Calu3 (cell line): ENCODE measurements at places on chromosomes 5 and 9. TPM values are rescaled to one million over a fixed set of nuclear protein-coding genes. Genes with fewer than 3 reads are reported as not detected.

CTNNA1 gene
- total RNA-seq = 623 and 734 TPM in 2 replicates

EPB41L4B gene
- total RNA-seq = 4.6 and 5.8 TPM in 2 replicates

- DNase-seq = no peak
Measured at GRCh38 chr9:7762600-7762999, 37.0 kb downstream of the DMAC1 start.

DNA sequence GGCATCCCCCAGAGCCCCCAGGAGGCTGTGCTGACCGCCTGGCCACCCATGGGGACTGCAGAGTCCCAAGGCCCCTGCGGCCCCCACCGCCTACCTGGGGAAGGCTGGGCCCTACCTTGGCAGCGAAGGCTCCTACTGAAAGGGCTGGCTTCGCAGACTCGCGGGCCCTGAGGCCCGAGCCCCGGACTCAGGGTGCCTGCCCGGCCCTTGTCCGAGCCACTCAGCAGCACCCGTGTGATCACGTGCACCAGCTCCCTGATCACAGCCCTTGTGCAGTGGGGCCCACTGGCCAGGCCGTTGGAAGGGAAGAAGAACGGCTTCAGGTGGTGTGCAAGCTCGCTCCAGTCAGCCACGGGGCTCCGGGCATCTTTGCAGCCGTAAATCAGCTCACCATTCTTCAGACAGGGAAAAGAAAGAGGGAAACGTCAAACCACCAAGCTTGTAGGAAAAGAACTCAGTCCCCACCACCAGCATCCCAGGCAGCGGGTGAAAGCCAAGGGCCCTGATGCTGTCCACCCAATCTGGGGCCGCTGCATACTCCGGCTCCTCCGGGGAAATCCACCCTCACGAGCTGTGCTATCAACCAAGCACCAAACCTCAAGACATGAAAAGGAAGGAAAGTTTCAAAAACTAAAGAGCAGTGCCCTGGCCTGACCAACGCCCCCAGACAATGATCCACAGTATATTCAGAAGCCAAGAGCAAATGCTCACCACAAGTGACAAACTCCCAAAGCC, 31.9 kb downstream of the IPPK start:
- no peak for DNase-seq

GRCh38 chr9:23307731-23308513, 518.1 kb downstream of the ELAVL2 start:
- DNase-seq = no peak

- DNase-seq = no peak
Measured at GRCh38 chr5:72282878-72283277, 37.2 kb downstream of the MRPS27 start.

GRCh38 chr5:119537704-119538103, 85.4 kb downstream of the HSD17B4 start:
- DNase-seq = peak; percentile 25

DNA sequence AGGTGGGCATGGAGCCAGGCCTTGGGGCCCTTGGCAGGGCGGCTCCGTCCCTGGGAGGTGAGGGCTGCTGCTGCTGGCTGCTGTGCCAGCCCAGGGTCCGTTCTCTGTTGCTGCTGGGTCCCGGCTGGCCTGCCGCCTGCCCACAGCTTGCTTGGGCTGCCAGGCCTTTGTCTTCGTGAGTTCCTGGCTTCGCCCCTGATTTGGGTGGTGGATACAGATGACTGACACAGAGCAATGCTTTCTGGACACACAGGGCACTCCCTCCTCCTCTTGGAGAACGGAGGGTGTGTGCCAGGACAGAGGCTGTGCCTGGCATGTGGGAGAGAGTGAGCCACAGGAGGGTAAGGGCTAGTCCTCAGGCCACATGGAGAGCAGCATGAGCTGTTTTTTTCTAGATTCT, 166.1 kb downstream of the MACROH2A1 start:
- no peak for DNase-seq

CDC20B gene
- not detected in 2 replicates for total RNA-seq

DNA sequence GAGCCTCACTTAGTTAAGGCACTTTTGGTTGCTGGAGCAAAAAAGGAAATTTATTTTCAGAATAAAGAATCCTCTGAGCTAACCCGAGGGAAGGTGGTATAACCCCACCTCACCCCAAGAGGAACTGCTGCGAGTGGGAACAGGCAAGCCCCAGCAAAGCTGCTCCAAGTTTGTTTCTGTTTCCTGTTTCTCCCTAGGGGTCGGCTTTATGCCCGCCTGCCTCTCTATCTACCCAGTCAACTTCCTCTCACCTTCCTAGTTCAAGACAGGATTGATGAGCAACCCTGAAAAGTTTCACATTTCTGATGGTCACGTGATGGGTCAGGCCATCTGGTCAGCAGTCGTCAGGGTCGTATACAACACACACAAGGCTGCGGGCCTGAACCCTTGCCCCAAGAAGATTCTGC, 31.1 kb downstream of the TRIO start:
- DNase-seq = no peak

- no peak for DNase-seq
Measured at GRCh38 chr9:133050142-133050541, 11.6 kb upstream of the CEL start.

DNA sequence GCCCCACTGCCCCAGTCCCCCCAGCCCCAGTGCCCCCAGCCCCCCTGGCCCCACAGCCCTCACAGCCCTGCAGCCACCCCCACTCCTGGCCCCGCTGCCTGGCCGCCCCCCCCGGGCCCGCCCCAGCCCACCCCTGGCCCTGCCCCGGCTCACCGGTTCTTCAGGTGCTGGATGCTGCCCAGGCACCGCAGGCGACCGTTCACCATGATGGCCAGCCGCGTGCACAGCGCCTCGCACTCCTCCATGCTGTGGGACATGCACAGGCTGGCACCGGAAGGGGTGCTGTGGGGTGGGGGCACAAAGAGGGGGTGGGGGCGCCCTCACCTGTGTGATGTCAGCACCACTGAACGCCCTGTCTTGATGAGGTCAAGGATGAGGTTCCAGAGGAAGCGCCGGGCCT, 12.8 kb upstream of the CLIC3 start:
- DNase-seq = no peak

GRCh38 chr5:68995845-68996545, 97.8 kb upstream of the SLC30A5 start:
- DNase-seq = no peak

DNA sequence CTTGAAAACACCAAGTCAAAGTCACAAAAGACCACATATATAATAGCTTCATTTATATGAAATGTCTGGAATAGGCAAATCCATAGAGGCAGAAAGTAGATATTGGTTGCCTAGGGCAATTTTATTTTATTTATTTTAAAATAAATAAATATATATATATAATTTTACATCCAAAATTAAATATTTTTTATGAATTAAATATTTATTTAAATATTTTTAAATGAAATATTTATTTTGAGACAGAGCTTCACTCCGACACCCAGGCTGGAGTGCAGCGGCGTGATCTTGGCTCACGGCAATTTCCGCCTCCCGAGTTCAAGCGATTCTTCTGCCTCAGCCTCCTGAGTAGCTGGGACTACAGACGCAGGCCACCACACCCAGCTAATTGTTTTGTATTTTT, 58.9 kb upstream of the ATG10 start:
- no peak for DNase-seq

CTXN3 gene
- not detected in 2 replicates for total RNA-seq

GRCh38 chr5:1262381-1262780, 32.5 kb downstream of the TERT start:
- no peak for DNase-seq

DNA sequence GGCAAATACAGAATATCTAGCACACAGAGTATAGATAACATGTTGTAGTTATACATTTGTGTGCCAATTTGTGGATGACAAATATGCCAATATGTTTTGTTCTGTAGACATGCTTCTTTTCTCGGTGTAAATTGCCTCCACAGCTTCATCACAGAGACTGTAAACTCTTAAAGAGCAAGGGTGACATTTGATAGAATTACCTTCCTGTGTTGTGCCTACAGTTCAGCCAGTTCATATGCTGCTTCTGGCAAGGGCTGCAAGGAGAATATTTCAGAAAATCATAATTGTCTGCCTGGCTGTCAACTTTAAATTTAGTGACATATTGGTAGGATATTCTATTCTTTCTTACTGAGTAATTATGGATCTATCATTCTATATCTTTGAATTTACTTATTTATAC, 155.1 kb downstream of the MAT2B start:
- DNase-seq = no peak

CORO2A gene
- 24.3 and 30.6 TPM in 2 replicates for total RNA-seq

GRCh38 chr5:173318881-173319620, 9.2 kb downstream of the STC2 start:
- no peak for DNase-seq

DNA sequence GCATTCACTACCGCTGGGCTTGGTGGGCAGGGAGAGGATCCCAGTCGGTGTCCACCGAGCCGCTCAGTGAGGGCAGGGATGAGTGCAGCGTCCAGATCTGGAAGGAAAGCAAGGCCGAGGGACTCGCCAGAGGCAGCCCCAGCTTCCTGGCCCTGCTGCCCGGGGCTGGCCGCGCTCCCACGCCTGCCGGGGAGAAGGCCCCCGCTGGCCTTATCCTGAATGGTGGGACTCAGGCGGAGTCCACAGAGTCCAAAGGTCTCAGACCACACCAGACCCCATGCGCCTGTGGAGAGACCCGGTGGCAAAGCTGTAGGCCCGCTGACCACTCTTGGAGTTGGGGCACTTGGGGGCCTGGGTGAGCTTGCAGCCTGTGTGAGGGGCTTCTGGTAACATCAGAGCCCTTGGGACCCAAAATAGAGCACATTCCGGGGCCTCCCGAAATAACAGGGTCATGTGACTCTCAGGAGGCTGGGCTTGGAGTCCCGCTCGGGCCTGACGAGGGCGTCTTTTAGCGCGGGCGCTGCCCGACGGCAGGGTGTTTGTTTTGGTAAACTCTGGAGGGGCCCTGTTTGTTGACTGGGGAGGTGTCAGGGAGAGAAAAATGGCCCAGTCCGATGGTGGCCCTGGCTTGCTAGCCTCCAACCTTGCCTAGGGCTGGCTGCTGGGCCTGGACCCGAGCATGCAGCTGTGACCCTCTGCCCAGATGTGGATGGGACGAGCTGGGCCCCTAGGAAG, 2.8 kb downstream of the RXRA start:
- DNase-seq = no peak

DNA sequence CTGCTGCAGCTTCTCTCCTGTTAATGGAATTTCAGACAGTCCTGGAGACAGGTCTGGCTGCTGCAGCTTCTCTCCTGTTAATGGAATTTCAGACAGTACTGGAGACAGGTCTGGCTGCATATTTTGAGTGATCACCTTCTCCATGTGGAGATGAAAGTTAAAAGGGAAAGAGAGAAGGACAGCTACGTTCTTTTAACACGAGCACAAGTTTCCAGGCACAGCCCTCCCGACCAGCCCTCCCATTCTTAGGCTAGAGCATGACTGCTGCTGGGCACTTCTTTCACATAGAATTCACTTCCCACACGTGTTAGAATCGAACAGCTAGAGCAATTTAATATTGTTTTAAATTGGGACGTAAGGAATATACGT, 133.3 kb upstream of the DMRT1 start:
- DNase-seq = no peak

NUP214 gene
- total RNA-seq = 47.6 and 50.0 TPM in 2 replicates

- DNase-seq = no peak
Measured at GRCh38 chr9:33697171-33697570, 98.2 kb upstream of the PRSS3 start.

HSPB3 gene
- total RNA-seq = not detected in 2 replicates

DNA sequence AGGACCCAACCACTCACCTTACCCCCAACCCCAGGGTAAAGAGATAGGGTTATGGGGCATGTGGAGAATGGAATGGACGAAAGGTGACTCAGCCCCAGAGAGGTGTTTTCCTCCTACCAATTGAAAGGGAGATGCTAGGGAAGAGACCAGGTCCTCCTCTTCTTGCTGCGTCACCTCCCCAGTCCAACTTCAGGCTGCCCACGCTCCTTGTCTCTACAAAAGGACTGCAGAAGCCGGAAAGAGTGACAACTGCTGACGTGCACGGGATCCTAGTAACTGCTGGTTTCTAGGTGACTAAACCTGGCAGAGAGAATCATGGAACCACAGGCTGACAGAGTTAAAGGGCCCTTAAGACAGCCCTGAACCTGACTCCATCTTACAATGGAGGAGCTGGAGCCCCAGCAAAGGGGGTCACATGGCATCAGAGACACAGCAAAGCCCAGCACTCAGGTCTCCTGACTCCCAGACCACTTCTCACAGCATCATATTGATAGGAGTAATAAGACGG, 2.2 kb downstream of the GPX3 start:
- DNase-seq = no peak

DNA sequence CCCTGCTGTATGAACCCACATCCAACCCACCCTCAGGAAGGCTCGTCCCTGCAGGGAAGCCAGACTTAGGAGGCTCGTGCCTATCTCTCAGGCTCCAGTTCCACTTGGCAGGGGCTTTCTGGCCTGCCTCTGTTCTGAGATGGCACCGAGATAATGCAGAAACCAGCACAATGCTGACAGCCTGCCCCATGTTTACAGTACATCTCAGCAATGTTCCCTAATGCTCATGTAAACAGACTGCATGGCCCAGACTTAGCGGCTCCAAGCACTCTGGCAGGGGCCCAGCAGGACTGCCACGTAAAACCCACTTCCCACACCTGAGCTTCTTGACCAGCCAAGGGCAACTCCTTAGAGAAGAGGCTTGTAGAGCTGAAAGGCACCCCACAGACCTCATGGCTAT, 499.5 kb upstream of the BRINP1 start:
- DNase-seq = no peak

DNA sequence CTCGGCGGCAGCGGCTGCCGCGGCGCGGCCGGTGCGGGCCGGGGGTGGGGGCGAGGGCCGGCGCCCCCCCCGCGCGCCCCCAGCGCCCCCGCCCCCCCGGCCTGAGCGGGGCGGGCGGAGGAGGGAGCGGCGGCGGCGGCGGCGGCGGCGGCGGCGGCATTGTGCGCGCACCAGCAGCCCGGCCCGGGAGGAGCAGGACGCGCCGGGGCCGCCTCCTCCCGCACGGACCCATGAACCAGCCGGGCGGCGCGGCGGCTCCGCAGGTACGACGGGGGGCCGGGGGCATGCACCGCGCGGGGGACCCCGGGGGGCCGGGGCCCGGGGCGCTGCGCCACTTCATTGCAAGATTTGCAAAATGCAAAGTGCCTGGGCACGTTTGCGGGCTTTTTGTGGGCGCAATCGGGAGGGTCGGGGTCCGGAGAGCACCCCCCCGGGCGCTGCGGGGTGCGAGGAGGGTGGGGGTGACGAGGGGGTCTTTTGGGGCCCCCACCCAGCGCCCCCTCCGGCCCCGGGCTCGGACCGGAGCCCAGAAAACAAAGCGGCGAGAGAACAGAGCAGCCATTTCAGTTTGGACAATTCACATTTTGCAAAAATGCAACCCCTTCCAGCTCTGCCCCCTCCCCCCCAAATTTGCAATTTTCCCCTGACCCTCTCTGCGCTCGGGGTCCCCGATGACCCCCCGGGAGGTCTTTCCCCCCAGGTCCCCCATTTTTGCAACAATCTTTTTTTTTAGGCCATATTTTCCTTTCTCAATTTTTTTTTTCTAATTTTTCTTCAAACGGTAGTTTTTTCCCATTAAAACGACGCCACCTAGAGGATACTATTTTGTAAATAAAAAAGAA, at the start of gene ZNF618:
Gene ZNF618 (plus strand): TSS at position 159 of the 842 bp plus-strand sequence. CDS start 72 bp downstream, at position 231.
- peak; percentile 33 for DNase-seq

HNRNPH1 gene
- 765 and 870 TPM in 2 replicates for total RNA-seq

TLX3 gene
- total RNA-seq = 6.0 and 6.5 TPM in 2 replicates

GRCh38 chr5:56501781-56502557, 268.8 kb upstream of the ANKRD55 start:
- peak; percentile 44 for DNase-seq

GRCh38 chr9:120137186-120137840, 442.7 kb downstream of the CDK5RAP2 start:
- DNase-seq = no peak

- DNase-seq = no peak
Measured at GRCh38 chr9:8738945-8739344, 939.4 kb upstream of the DMAC1 start.
